ENCODE measurements at places on chromosomes 7 and 10. TPM values are rescaled to one million over a fixed set of nuclear protein-coding genes. Genes with fewer than 3 reads are reported as not detected.

Gene TAS2R3
- 2.1 TPM for total RNA-seq

GRCh38 chr7:130956417-130957136 is 222.6 kb upstream of the KLF14 start:
- DNase-seq: no peak

DNA sequence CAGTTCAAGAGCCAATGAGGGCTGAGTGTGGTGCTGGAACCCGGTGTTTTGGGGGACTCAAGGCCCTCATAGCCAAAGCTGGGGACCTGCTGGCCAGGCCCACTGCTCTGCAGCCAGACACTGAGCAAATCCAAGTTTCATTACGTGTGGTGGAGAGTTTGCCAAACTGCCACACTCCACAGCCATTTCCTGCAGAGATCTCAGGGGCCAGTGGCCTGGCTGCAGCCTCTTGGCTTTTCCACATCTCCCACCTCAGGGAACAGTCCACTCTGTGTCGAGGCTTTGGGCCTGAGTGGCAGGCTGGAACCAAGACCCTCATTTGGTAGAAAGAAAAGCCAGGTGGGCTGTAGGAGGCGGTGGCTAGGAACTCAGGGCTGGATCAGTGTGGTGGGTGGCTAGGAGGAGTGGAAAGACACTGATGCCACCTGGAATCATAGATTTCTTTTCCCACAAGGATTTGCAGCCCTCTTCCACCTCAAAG is 3.2 kb downstream of the HOXA11 start:
- DNase-seq: peak; percentile 21

- no peak for DNase-seq
Observed at GRCh38 chr10:112184379-112184778, 814 bp upstream of the GPAM start.

- no peak for DNase-seq
Observed at GRCh38 chr10:91296471-91296870, 76.0 kb downstream of the PCGF5 start.
